Thyroid gland (tissue), 4 donors: ENCODE measurements at places on chromosomes 7 and 10. TPM values are rescaled to one million over a fixed set of nuclear protein-coding genes. Genes with fewer than 3 reads are reported as not detected.
A peak's percentile ranks its signal among the peaks of the same experiment; 100 is the strongest.

- peak; percentile 28 for DNase-seq
These were observed 99.5 kb downstream of the CAMK1D start for GRCh38 chr10:12448729-12449391.

DNA sequence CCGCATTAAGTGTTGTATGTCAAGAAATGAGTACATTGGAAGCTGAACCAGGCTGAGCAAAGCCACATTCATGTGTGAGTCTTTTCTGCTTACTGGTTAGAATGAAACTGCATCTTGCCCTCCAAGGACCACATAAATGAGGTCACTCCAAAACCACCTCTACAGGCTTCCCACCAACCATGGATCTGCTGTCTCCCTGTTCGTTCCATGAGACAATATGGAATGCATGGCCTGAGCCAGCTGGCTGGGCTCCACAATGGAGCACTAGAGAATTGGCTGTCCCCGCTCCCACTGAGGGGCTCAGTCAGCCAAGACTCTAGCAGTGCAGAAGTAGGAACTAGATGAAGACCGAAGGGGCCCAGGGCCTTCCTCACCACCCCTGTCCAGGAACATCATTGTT, 120.8 kb downstream of the TNS3 start:
- peak; percentile 95 for DNase-seq

- no peak for DNase-seq
These were observed 8.5 kb upstream of the CSTF2T start for GRCh38 chr10:51707821-51708424.

DNA sequence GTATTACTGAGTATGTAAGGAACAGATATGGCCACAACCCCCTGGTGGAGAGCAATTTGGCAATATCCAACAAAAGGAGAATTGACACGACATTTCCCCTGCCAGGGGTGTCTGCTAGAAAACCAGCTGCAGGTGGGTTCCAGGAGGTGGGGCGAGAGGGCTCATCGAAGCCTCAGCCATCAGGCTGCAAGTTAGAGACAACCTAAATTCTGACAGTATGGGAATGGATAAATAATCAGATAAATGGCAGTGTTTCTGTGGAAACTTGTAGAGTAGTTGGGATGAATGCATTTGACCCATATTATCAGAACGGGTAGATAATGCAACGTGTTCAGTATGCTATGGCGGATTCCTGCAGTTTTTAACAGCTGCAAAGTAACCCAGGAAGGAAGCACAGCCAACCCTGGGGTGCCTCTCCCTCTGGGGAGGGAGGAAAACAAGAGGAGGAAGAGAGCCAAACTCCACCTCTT, 3.5 kb downstream of the TMEM273 start:
- DNase-seq: no peak

DNA sequence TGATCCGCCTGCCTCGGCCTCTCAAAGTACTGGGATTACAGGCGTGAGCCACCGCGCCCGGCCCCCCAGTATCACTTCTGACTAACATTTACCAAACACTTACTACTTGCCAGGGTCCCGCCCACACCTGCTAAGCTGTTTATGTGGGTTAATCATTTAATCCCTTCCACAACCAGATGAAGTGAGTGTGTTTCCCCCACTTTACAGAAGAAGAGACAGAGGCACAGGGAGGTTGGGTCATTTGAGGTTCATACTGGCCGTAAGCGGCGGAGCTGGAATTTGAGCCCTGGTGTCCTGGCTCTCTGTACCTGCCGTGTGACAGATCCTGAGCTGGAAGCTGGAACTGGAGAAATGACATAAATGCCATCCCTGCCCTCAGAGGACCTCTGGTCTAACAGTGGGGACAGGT, 15.1 kb upstream of the VPS37D start:
- no peak for DNase-seq

DNA sequence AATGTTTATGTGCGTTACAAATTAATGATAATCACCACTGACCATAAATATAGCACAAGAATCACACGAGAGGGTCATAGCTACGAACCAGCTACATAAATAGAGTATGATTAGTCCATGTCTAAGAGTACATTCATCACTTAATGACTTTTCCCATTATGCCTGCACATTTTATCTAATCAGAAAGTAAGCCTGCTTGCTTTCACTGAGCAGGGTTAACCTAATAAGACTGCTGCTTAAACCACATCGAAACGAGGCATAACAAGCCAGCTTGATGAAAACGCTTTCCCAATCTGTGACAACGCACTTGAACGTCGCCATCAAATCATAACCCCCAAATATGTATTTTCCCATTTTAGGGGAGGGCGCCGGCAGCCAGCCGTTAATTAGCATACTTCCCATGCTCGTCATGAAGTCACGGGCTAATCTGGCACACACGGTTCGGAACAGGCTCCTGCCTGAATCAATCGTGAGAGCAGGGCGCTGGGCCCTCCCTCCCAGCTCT, 71.5 kb downstream of the EBF3 start:
- DNase-seq: no peak

DNA sequence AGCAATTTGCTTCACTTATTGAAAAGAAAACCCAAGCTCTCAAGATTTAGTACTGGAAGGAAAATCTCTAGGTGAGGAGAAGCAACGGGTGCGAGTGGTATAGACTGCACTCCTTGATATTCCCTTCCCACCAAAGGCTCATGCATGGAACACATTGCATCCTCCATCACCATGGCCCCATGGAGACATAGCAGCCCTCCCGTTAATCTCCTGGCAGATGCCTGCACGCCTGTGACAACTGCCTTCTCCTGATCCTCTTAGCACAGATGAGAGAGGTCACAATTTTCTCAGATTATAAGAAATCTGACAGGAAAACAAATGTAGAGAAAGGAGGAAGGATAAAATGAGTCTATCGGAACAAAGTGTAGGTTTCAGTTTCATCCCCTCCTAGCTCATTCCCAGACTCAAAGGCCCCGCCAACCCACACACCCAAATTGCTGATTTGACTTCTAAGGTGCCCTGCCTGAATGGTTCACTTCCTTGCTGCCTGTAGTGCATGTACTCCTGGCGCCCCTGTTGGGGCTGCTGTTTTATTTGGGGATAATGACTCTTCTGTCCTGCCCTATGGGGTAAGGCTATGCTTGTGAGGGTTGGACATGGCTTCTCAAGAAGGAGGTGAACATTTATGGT, 50.0 kb downstream of the PLXNA4 start:
- no peak for DNase-seq

GRCh38 chr7:91079487-91079886, 184.7 kb upstream of the FZD1 start:
- DNase-seq: no peak

DNA sequence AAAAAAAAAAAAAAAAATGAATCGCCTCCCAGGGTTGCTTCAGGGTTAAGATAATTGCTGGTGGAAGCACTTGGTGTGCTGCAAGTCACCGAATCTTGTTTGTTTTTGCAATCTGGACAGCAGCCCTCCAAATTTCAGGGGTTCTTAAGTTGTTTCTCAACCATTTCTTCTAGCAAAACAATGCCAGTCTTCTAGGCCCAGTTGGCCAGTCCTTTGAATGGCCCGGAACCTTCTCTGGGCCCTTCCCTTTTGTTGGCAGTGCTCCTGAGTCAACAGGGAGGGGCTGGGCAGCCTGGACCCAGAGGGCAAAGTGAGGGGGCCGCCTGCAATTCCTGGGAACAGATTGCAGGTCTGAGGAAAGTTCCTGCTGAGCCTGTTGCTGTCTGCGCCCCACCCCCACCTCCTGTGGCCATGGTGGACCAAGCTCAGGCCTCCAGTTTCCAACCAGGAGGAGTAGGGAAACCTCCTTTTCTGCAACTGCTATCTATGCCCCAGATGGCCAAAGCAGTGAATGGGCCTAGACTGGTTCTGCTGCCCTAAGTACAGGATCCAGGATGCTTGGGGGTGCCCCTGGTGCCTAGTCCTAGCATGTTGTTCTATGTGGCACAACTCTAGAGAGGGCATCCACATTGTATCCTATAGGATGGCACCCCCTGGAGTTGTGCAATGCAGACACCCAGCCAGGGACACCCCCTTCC, 31.4 kb upstream of the PDCD4 start:
- DNase-seq: peak; percentile 97

Gene RBP4
- total RNA-seq: 5.4 TPM

Gene GARIN1A
- 1.7 TPM for total RNA-seq

Gene TET1
- 10.6 TPM for total RNA-seq

Gene PON1
- total RNA-seq: not detected

Gene DENND2A
- total RNA-seq: 2.0 TPM
